ENCODE measurements at places on chromosomes 6 and 20.

GRCh38 chr6:10166031-10166430 is 248.8 kb downstream of the TFAP2A start:
- no peak for DNase-seq

DNA sequence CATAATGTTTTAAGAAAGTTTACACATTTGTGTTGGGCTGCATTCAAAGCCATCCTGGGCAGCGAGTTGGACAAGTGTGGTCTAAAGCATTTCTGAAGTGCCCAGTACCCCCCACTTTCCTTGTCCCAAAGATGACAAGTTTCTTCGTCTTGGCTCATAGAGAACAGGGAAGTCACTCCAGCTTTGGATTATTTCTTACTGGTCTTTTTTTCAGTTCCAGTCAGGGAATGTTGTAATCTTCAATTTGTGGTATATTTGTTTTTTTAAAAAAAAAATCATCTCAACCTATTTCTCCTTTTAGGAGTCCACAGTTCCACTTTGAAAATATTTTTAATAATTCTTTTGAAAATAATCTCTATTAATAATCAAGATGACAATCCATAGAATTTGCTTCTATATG is 34.0 kb downstream of the SLX4IP start:
- DNase-seq, result no peak

- DNase-seq, result no peak
Observed at GRCh38 chr6:90425161-90425641, 128.6 kb upstream of the BACH2 start.

GRCh38 chr6:126300735-126301134 is 39.2 kb upstream of the CENPW start:
- DNase-seq, result no peak

DNA sequence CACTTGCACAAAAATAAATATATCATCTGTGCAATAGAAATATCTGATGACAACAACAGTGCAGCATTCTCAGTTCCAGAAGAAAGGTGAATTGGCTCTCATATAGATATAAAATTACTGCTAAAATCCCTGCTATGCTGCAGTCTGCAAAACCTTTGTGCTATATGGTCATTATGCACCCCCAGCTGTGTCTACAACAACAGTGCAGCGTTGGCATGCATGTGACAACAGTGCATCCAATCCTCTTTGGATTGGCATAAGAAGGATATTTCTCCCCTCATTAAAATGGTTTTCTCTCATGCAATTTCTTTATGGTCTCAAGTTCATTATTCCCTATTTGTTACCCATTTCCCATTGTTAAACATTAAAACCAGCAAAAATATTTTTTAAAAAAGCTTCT is 23.1 kb downstream of the OR2B6 start:
- no peak for DNase-seq

DNA sequence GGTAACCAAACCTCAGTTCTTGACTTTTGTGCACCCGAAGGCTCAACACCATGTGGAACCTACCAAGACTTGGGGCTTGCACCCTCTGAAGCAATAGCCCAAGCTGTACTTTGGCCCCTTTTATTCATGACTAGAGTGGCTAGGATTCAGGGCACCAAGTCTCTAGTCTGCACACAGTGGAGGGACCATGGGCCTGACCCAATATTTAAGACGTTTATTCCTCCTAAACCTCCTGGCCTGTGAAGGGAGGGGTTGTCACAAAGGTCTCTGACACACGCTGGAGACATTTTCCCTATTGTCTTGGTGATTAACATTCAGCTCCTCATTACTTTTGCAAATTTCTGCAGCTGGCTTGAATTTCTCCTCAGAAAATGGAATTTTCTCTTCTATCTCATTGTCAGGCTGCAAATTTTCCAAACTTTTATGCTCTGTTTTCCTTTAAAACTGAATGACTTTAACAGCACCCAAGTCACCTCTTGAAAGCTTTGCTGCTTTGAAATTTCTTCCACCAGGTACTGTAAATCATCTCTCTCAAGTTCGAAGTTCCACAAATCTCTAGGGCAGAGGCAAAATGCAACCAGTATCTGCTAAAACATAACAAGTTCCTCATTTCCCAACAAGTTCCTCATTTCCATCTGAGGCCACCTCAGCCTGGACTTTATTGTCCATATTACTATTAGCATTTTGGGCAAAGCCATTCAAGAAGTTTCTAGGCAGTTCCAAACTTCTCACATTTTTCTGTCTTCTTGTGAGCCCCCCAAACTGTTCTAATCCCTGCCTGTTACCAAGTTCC is 481.4 kb upstream of the BTBD3 start:
- DNase-seq, result no peak

DNA sequence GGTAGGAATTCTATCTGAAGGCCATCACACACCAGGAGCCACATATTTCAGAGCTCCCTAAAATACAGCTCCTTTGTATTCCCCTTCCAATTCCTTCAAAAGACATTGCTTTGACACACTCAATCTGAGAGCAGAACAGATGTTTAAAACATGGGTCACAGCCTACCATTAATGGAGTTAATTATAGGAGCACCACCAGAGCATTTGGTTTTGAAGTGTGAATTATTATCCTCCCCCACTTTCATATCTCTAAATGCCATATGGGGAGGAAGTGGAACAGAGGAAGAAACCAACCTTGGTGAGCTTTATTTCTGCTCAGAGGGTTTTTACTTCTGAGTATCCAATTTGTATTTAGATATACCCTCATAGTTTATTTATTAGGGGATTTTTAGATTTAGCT is 50.7 kb upstream of the TNFRSF21 start:
- no peak for DNase-seq

DNA sequence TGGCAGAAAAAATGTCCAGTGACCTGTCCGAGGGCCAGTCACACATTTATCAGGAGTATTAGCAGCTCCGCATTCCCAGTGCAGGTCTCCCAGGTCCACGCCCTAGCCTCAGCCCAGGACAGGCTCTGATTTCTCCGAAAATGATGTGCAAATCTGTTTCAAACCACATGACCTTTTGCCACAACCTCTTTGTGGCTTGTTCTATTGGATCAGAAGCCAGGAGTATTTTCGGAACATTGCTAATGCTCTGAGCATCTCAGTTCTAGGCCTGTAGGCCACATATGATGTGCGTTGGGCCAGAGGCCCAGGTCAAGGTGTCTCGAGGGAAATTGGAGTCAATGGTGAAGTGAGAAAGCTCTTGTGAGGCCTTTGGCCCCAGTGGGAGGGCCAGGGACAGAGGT is 40.4 kb downstream of the SNX5 start:
- peak; percentile 65 for DNase-seq

GRCh38 chr6:31829633-31830283 is 2.2 kb downstream of the HSPA1B start:
- DNase-seq, result peak; percentile 53

DNA sequence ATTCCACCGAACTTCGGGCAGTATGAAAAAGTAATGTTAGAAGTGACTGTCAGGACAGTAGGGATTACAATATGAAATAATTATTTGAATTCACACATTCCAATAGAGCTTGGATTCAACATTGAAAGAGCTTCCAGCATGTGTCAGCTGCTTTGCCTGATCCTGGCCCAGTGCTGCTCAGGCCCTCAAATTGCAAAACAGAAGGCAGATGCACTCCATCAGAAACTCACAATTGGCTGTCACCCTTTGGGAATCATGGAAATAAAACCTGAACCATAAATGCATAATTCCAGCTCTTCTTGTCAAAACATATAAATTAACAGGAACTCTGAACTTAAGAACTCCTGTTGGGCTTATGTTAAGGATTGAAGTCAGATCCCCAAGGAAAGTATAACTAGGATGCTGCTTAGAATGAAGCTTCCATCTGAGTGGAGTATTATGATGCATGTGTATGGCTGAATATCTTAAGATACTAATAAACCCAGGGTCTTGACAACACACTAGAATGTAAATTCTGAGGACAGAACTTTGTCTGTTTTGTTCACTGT is 1.8 kb upstream of the NDUFAF4 start:
- DNase-seq, result no peak

GRCh38 chr20:1418350-1418749 is 25.5 kb upstream of the FKBP1A start:
- no peak for DNase-seq

DNA sequence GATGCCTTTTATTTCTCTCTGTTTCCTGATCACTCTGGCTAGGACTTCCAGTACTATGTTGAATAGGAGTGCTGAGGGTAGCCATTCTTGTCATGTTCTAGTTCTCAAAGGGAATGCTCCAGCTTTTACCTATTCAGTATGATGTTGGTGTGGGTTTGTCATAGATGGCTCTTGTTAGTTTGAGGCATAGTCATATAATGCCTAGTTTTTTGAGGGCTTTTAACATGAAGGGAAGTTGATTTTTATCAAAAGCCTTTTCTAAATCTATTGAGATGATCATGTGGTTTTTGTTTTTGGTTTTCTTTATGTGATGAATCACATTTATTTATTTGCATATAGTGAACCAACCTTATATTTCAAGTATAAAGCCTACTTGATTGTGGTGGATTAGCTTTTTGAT is 55.6 kb downstream of the KLHL32 start:
- no peak for DNase-seq

GRCh38 chr20:45722047-45722446 is at the start of gene SPINT4:
SPINT4 (plus strand) TSS chr20:45722347; CDS start chr20:45722368, 21 bp downstream.
- DNase-seq, result no peak

DNA sequence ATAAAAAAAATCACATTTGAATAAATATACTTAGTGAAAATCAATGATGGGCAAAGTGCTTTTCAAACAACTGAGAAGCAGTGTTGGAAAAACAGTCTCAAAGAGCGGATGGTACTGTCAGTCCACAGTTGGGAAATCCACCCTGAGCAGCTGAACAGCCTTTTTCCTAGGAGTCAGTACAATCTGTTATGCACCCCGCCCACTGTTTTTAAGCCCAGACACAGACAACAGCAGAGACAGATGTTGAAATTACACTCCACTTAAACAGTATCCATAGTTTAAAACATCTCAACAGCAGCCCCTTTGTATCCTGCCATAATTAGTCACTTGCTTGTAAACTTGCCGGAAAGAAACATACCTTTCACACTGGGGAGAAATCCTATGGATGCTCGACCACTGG is 372 bp downstream of the KIAA0408 start:
- peak; percentile 76 for DNase-seq

- peak; percentile 82 for DNase-seq
Observed at GRCh38 chr20:438571-439469, 23.5 kb downstream of the TBC1D20 start.

DNA sequence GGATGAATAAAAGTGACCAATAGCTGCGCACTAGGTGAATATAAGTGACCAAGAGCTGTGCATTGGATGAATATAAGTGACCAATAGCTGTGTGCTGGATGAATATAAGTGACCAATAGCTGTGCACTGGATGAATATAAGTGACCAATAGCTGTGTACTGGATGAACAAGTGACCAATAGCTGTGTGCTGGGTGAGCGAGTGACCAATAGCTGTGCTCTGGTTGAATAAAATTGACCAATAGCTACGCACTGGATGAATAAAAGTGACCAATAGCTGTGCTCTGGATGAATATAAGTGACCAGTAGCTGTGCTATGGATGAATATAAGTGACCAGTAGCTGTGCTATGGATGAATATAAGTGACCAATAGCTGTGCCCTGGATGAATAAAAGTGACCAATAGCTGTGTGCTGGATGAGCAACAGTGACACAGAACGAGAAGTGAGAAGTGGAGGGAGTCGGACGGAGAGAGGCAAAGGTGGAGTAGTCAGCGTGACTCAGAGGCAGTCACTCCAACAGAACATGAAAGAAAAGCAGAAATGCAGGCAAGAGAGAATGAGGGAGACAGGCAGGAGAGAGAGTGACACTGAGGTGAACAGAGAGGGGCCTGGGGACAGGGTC is 38.5 kb downstream of the RBM38 start:
- DNase-seq, result no peak

GRCh38 chr6:166686317-166686716 is 59.3 kb upstream of the RPS6KA2 start:
- DNase-seq, result no peak

GRCh38 chr6:19879663-19880062 is 42.5 kb downstream of the ID4 start:
- DNase-seq, result peak; percentile 4

DNA sequence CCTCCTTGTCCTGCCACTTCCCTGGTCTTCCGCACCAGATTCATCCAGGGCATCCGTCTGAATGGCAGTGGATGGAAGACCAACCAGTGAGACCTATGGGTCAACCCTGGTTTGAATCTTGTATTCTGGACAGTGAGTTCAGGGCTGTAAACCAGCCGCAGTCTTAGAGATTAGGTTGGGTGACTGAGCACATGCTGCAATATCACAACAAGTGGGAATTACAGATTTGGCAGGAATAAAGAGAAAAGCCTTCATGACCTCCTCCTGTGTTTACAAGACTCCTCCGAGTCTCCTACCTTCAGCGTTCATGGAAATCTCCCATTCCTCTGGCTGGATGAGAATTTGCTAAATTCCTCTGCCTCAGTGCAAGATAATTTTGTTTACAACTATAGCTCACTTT is 9.9 kb downstream of the ECI2 start:
- no peak for DNase-seq

GRCh38 chr6:108806665-108807064 is 41.6 kb upstream of the ARMC2 start:
- DNase-seq, result no peak

DNA sequence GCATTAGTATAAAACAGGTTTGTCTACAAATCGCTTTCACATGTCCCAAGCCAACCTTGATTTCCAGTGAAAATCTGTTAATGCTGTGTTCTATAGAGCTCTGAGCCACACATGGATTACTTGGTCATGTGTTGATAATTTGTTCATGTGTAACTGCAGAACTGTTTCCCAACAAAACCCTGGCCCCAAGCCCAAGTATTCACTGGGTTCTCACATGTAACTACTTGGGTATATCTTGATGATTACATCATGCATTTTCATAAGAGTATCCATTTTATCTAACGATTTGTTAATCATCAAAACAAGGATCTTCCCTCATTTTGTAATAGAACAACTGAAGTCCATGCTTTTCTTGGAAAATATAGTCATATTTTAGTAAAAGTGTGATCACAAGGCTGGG is 657.6 kb downstream of the PRKN start:
- DNase-seq, result no peak

DNA sequence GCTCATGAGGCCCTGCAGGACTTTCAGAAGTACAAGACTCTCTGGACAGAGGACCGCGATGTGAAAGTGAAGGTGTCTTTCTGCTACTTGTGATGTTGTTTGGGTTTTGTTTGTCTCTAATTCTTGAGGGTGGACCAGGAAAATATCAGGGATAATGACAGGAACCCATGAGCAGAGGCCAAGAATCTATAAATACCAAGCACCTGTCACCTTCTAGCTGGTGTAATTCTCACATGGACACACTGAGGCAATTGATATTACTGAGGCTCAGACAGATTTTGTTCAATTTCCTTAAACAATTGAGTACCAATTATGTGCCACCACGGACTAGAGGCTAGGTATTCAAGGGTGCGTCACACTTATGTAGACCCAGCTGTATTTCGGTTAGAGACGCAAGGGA is 107.9 kb downstream of the DNAH8 start:
- DNase-seq, result no peak

GRCh38 chr6:142011156-142011555 is 121.6 kb upstream of the GJE1 start:
- DNase-seq, result no peak

DNA sequence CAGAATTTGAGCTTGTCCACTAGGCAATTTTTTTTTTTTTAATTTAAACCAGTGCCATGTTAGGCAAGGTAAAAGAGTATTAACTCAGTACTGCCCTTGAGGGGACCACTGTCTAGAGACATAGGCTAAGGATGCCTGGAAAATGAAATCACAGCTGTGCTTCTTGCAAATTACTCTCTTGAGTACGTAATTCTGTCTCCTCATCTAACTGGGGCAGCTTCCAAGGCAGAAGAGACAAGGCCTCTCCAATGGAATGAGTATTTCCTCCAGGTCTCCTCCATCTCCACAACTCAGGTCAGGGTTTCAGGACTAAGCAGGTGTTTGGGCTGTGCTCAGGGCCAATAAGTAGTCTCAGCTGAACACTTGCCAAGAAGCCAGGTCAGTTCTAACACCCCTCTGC is 33.8 kb upstream of the MRPS10 start:
- DNase-seq, result no peak
